NT2/D1 (cell line): ENCODE measurements at places on chromosomes 7 and 10.

- no peak for DNase-seq
Observed at GRCh38 chr7:129006636-129007414, 48.1 kb downstream of the TNPO3 start.

GRCh38 chr7:33661430-33662160 is 243.7 kb upstream of the BMPER start:
- DNase-seq = no peak

- DNase-seq = no peak
Observed at GRCh38 chr10:112945811-112946210, 4.2 kb upstream of the TCF7L2 start.

GRCh38 chr7:85025312-85025756 is 161.5 kb downstream of the SEMA3D start:
- no peak for DNase-seq

DNA sequence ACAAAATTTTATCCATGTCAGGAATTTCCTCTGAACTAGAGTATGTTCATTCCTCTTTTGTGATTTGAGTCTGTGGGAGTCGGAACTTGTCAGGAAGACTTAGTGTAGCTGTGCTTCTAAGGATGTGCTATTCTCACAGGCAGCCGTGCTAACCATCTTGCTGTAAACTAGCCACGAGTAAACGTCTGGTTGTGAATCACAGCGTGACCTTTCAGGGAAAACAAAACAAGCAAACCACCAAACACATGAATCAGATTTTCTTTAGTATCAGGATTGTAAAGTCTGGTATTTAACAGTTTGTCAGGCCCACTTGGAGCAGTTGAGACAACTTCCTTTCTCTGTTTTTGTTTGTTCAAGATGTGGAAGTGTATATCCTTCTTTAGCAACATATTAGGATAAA is 32.0 kb downstream of the AUTS2 start:
- DNase-seq = no peak

DNA sequence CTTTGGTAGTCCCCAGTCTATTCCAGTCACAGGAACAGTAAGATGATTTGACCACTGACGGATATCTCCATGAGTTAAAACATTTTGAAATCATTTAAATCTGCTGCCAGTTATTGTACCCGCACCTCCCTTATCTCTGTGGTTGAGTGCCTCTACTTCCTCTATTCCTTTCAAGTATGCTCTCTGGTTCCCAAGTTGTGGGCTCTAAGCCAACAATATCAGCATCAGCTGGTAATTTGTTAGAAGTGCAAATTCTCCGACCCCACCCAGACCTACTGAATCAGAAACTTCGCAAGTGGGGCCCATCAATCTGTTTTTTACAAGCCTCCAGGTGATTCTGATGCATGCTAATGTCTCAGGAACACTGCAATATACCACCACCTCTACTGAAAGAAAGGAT is 235.5 kb downstream of the CCSER2 start:
- no peak for DNase-seq

DNA sequence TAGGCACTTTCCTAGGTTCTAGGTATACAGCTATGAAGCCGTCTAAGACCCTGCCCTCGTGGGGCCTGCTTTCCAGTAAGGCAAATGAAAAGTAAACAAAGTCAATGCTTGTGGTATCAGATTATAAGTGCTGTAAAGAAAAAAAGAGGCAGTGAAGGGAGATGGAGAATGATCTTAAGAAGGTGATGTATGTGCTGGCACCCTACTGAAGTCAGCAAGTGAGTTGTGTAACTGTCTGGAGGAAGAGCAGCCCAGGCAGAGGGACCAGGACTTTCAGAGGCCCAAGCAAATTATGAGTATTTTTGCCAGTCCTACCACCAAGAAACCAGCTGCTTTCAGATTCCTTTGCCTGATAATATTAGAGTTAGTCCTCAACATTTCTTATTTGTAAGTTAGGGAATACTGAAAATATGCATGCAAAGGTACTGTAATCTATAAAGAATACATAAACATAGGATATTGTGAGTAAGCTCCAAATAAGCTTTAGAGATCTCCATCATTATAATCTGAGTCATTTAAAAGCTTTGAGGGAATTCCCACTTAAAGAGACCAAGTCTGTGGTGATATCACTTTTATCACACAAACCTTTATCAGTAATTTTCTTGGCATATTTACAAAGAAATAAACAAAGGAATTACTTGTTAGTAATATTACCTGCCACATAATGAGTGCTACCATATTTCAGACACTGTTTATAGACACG is 329.2 kb upstream of the LRGUK start:
- DNase-seq = no peak

GRCh38 chr10:60488111-60488669 is 98.5 kb upstream of the ANK3 start:
- DNase-seq = no peak

- DNase-seq = peak; percentile 57
Observed at GRCh38 chr7:81180573-81180972, 261.7 kb upstream of the SEMA3C start.

GRCh38 chr10:58641708-58642107 is 129.0 kb downstream of the BICC1 start:
- no peak for DNase-seq

- no peak for DNase-seq
Observed at GRCh38 chr10:108567899-108568752, 1355.2 kb downstream of the XPNPEP1 start.

GRCh38 chr7:91691865-91692264 is 188.6 kb downstream of the MTERF1 start:
- DNase-seq = no peak

- DNase-seq = no peak
Observed at GRCh38 chr10:6721964-6722615, 142.0 kb upstream of the PRKCQ start.

DNA sequence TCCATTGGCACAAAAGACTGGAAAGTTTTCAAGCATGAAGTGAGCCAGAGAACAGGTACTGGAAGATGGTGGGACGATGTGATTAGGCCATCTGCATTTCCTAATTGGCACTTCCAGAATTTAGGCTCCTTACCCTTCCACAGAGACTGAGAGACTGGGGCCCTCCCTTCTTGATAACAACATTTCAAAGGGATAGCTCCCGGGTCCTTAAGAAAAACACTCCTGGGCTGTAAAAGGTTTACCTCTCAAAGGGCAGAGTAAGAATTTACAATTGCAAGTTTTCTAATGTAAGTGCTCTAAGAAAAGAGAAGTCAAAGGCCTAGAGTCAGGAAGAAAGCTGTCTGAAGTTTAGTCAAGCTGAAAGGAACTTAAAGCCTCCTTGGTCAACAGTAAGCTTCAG is 559.5 kb upstream of the C7orf33 start:
- DNase-seq = no peak

GRCh38 chr10:118732245-118733165 is 22.3 kb downstream of the CACUL1 start:
- DNase-seq = no peak

DNA sequence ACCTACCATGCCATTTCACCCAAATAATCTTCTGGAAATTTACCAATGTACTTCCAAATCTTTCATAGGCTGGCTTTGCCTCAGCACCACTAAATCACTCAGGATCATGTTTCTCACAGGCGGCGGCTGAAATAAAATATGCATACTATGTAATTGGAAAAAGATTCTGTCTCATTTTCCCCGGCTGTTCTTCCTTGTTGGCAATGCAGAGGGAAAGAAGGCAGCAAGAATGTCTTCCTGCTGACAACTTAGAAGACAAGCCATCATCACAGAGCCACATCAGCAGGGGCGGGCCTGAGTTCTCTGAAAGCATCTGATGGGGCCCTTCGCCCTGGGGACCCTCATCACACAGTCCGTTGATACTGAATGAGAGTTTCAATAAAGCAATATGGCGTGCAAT is 39.2 kb upstream of the COL1A2 start:
- no peak for DNase-seq

DNA sequence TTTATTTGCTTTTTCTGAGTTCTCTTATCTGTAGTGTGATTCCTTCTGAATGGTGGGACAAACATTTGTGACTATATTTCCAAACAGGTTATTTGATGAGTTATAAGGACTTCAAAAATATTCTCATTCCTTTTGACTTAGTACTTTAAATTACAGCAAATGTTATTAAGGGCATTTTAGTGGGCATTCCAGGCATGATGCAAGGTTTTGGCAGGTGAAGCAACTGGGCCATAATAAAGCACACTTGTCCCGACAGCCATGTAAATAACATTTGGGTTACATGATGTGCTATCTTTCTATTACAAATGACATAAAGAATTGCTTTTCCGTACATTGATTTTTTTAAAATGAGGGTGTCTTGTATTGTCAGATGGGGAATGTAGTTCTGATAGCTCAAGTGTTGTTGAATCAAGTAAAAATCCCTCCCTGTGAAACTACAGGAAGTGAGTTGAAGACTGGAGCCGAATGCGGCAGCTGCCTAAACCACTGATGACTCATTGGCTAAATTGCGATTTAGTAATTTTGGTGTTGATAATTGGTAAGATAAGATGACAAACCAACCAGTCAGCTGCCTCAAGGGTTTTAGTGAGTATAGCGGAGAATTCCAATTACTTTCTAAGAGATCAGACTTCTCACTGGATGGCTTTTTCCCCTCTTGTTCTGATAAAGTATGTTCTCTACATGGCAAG is 231.3 kb upstream of the NPY start:
- DNase-seq = no peak

DNA sequence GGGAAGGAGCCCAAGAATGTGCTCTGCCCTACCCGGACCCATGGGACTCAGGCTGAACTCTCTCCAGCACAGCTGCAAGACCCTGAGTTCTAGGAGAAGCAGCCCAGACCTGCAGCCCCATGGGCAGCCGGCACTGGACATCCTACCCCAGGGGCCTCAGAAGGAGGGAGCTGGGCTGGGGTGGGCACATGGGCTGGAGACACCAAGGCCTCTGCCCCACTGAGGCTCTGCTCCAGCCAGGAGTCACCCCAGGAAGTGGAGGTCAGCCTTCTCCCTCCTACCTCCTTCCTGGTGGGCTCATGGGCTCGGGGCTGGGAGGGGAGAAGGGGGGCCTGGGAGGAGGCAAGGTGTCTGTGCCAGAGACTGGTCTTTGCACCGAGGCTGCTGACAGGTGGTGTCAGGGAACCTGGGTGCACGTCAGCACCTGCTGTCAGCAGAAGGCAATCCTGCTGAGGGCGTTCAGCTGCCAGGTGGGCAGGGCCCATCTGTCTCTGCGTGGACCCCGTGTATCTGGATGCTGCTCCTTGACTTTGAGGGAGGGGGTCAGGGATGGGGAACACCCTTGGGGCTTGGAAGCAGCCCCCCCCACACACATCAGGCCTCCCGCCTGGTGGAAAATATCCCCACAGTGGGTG is 95.2 kb downstream of the PDGFA start:
- DNase-seq = no peak
